Aortic smooth muscle cell (primary cell): ENCODE measurements at places on chromosomes 1 and 21. TPM values are rescaled to one million over a fixed set of nuclear protein-coding genes. Genes with fewer than 3 reads are reported as not detected.

The VPS13D gene
- total RNA-seq: 28.1 and 31.0 TPM in 2 replicates

The NHLH1 gene
- total RNA-seq: under 0.01 TPM in 1 of 2 replicates, not detected in the other

The OVAAL gene
- total RNA-seq: not detected in 2 replicates

The SLC26A9 gene
- total RNA-seq: not detected in 2 replicates

The C1orf185 gene
- not detected in 2 replicates for total RNA-seq

The CASQ2 gene
- total RNA-seq: not detected in 2 replicates

The TNNT2 gene
- total RNA-seq: not detected in 2 replicates

The GUCA2B gene
- total RNA-seq: not detected in 2 replicates
